Glomerular endothelial cell (primary cell): ENCODE measurements at places on chromosomes 3 and 15. TPM values are rescaled to one million over a fixed set of nuclear protein-coding genes. Genes with fewer than 3 reads are reported as not detected.

The EIF3J gene
- total RNA-seq, result 41.6 and 64.8 TPM in 2 replicates

The SEC61A1 gene
- total RNA-seq, result 289 and 290 TPM in 2 replicates

The NME9 gene
- not detected in 2 replicates for total RNA-seq

- DNase-seq, result no peak
These were observed 1.5 kb downstream of the TRPC1 start for GRCh38 chr3:142725357-142725739.

The EOMES gene
- total RNA-seq, result not detected in 2 replicates

GRCh38 chr15:64634576-64635498 lies 140.6 kb downstream of the RBPMS2 start:
- peak; percentile 36 for DNase-seq

The ARF4 gene
- total RNA-seq, result 209 and 230 TPM in 2 replicates

- DNase-seq, result no peak
These were observed 40.5 kb downstream of the SLC12A6 start for GRCh38 chr15:34297059-34297458.

DNA sequence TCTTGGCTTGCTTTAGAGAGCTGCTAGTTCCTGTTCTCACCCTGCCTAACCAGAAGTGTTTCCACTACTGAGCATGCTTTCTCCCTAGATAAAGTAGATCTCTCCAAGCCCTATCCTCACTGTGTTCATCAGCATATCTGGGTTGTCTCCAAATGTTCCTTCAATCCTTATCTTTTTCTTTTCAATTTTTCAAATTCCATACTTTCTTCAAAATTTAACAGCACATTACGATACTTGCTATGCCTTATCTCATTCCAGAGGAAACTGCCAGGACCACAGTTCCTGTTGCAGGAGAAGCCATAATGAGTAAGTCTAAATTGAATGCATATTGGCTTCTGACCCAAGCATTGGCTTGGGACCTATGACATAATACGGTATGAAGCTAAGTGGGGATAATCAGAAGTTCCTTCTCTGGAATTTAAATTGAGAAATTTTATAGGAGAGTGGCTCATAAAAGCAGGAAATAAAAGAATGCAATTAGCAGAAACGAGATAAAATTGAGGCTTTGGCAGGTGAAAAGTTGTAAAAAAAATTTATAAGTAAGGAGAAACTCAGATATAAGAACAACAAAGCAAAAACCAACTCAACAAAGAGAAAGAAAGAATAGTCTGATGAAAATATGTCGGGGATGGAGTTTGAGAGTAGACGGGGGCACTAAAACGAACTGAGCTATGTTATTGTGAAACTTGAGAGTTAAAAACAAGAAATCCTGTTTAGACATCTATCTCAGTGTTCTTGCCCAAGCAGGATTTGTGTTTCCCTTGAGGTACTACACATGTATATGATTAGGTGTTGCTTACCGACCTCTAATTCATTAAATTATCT lies 631.7 kb upstream of the CCDC54 start:
- DNase-seq, result peak; percentile 80
